ENCODE measurements at places on chromosomes 5 and 9.

GRCh38 chr5:136199408-136199807, 6.4 kb upstream of the SMIM32 start:
- DNase-seq: no peak

DNA sequence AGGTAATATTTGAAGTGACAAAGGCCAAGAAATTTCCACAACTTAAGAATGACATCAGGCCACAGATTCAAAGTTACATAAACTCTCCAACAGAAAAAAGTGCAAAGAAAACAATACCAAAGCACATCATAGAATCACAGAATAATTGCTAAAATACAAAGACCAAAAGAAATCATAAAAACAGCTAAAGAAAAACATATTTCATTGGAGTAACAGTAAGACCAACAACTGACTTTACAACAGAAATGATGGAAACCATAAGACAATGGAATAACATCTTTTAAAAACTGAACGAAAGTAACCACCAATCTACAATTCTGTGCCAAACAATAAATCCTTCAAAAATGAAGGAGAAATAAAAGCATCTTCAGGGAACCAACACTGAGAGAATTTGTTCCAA, 38.3 kb downstream of the ZDHHC21 start:
- DNase-seq: no peak

GRCh38 chr9:72884508-72884907, 68.3 kb downstream of the ALDH1A1 start:
- DNase-seq: no peak

DNA sequence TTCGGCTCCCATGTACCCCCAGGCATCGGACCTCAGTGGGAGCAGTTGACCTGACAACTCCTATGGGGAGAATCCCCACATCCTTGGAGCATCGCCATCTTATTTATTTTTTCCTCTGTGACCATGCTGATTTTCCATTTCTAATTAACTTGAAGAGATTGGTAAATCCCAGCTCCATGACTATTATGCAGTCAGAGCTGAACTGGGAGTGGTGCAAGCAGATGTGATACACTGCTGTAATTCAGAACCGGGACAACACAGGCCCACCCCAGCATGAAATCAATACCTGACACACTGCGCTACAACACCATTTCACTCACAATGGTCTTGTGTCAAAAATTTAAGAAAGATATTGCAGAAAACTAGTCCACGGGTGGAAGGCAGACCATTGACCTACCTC, 1.0 kb upstream of the TRPM3 start:
- DNase-seq: no peak

DNA sequence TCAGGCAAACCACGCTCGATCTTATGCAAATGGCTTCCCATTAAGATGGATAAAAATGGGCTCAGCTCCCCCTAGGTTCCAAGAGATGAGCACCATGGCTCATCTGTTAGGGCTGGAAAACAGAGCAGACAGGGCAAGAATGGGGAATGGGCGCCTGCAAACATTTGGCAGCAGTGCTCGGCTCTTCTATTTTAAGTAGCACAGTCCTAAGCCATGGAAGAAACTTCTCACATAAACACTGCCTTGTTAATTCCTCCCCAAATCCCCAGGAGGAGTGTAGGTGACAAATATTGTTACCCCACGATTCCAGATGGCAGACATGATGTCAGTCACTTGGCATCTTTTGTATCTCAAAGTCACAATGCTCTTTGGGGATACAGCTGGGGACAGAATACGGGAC, 221.8 kb downstream of the ICE1 start:
- DNase-seq: no peak

- DNase-seq: no peak
Observed at GRCh38 chr9:109286571-109286977, 34.3 kb downstream of the EPB41L4B start.

GRCh38 chr5:176391999-176392398, 3.4 kb downstream of the HIGD2A start:
- no peak for DNase-seq

GRCh38 chr5:37121465-37121864, 127.7 kb downstream of the CPLANE1 start:
- DNase-seq: no peak

GRCh38 chr9:110116543-110116885, 91.4 kb downstream of the C9orf152 start:
- DNase-seq: no peak

GRCh38 chr9:90201766-90202165, 440.9 kb downstream of the DIRAS2 start:
- no peak for DNase-seq

DNA sequence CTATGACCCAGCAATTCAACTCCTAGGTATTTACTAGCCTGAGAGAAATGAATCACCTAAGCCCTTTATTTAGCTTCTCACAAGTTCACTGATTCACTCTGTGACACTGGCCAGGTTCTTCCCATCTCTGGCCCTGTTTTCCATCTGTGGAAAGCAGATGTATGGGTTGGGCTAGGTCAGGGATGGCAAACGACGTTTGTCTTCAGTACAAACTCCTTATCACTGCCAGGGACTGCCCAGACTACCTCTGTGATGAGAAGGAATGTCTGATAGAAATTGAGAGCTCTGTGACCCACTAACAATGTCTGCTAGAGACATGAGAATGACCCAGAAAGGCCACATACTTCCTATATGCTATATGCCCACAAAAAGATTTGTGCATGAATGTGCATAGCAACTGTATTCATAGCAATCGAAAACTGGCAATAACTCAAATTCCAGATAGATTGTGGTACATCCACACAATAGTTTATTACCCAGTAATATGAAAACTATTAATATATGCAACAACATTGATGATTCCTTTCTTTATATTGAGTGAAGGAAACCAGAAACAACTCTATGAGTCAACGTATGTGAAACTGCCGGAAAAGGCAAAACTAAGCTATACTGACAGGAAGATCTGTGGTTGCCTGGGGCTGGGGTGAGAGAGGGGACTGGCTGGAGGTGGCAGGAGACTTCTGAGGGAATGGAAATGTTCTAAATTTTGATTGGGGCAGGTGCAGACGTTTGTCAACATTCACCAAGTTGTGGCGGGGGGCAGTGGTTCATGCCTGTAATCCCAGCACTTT, 32.0 kb upstream of the ADAM19 start:
- no peak for DNase-seq

GRCh38 chr9:11646831-11647230, 1034.0 kb upstream of the PTPRD start:
- DNase-seq: no peak

DNA sequence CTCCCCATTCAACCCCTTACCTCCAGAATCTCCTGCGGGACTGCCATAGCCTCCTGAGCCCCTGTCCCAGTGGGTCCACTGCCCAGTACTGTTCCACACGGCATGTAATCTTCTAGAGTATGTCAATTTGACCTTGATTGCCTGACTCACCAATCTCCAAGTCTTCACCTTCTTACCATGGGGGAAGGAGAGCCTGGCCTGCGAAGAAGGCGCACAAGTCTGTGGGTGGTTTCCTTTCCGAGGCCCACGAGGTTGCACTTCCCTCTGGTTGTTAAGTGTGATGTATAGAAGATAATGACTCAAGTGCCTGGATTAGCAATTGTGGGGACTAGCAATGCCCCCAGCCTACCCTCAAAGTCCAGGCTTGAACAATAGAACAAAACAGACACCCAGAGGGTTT, 8.1 kb upstream of the TENT4A start:
- DNase-seq: no peak

DNA sequence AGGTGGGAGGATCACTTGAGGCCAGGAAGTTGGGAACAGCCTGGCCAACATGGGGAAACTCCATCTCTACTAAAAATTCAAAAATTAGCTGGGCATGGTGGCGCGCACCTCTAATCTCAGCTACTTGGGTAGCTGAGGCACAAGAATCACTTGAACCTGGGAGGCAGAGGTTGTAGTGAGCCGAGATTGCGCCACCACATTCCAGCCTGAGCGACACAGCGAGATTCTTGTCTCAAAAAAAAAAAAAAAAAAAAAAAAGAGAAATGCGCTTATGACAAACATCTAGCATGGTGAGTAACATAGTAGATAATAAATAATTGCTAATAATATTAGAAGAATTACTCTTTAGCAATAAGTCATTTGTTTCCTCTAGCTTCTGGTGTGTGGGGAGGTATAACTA, 25.9 kb downstream of the RUSC2 start:
- no peak for DNase-seq
